ENCODE measurements at places on chromosomes 5 and 9.

- DNase-seq = no peak
Observed at GRCh38 chr9:126700296-126700695, 86.6 kb downstream of the LMX1B start.

DNA sequence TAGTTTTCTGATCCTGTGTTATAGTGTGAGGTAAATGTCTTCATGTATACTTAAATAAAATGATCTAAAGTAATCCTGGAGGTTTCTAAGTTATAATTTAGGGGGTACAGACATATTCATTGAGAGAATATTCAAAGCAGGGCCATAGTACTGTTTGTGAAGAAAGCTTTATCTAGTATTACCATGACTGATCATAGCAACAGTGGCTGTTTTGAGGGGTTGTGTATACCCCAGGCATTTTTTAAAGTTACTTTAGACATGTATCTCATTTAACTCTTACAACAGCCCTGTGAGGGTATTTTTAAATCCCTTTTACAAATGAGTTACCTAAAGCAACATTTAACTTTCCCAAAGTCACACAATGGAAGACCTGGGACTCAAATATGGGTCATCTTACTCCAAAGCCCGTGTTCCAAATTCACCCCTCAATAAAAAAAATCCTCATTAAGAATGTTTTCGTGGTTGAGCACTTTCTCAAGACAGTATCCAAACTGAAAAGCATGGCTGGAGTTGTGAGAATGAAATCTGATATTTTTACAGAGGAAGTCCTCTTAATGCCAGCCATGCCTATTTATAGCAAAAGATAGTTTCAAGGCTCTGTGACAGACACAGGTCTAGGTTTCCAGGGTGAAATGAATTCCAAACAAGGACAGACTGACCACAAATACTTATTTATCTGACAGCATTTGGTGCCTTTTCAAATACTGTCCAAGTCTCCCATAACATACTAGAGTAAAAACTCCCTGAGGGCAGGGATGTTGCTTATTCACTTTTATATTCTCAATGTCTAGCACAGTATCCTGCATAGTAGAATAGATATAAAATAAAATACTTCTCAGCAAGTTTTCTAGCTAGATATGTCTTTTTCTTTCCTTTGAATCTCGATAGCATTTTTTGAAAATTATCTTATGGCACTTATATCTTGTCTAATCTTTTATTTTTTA, 10.4 kb downstream of the STOM start:
- no peak for DNase-seq

- no peak for DNase-seq
Observed at GRCh38 chr9:79639354-79639753, 67.6 kb downstream of the TLE4 start.

GRCh38 chr5:73793911-73794310, 167.9 kb downstream of the ARHGEF28 start:
- no peak for DNase-seq

- no peak for DNase-seq
Observed at GRCh38 chr9:106324591-106325280, 538.2 kb upstream of the ZNF462 start.

DNA sequence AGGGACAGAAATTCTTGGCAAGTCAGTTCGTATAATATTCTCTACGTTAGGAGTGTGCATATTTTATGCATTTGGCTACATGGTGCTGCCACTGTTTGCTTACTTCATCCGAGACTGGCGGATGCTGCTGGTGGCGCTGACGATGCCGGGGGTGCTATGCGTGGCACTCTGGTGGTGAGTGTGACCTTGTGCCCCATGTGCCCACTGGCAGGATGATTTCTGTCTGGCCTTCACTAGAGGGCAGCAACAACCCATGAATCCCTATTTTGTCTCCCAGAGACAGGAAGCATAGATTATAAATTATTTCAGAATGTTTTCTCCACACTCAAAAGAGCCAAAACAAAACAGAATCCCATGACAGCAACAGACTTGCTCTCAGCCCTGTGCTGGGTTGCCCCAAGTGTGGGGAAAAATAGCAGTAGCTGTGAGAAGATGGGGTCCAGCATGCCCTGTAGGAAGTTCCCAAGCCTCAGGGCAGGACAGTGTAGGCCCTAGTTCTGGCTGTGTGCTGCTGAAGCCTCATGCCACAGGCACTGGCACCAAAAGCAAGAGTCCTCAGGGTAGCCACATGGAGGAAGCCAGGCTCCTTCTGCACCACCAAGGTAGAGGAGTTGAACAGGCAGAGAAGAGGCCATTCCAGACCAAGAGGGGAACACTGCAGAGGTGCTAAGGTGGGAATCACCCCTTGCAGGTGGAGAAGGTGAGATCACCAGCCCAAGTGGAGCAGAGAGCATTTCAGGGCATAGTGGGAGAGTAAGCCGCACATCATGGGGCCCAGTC, 16.0 kb downstream of the SLC22A5 start:
- peak; percentile 83 for DNase-seq

- no peak for DNase-seq
Observed at GRCh38 chr9:14485366-14485765, 171.4 kb upstream of the NFIB start.

GRCh38 chr9:134025606-134026541, 593 bp downstream of the BRD3OS start:
- peak; percentile 39 for DNase-seq

GRCh38 chr5:1220351-1220750, 4.8 kb upstream of the SLC6A18 start:
- no peak for DNase-seq

DNA sequence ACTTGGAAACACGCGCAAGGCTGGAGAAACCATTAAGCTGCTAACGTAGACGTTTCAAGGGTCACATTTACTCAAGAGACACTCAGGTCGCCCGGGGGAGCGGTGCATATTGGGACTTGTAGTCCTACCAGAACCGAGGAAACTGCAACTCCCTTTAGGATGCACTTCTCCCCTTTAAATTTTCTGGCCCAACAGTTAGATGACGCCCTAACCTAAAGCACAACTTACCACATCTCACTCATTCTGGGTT, 384 bp upstream of the DMXL1 start:
- DNase-seq = no peak

GRCh38 chr5:41408676-41409443, 101.5 kb downstream of the PLCXD3 start:
- DNase-seq = no peak

DNA sequence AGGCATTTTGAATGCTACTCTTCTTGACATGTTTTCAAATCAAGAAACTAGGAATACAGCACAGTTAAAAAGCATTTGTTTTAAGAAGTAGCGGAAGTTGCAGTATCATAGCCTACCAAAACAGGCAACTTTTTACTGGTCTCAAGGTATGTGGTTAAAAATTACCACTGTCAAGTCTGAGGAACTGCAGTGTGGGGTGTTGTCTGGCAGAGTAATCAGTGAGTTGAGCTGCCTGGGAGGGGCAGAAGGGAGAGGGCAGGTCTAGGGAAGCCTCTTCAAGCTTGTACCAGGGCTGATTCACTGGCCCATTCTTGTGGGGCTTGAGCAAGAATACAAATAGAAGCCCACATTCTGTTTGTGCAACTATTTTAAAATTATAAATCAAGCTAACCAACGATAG, 42.4 kb upstream of the SV2C start:
- no peak for DNase-seq

GRCh38 chr5:8396756-8397155, 527.8 kb downstream of the MTRR start:
- no peak for DNase-seq

DNA sequence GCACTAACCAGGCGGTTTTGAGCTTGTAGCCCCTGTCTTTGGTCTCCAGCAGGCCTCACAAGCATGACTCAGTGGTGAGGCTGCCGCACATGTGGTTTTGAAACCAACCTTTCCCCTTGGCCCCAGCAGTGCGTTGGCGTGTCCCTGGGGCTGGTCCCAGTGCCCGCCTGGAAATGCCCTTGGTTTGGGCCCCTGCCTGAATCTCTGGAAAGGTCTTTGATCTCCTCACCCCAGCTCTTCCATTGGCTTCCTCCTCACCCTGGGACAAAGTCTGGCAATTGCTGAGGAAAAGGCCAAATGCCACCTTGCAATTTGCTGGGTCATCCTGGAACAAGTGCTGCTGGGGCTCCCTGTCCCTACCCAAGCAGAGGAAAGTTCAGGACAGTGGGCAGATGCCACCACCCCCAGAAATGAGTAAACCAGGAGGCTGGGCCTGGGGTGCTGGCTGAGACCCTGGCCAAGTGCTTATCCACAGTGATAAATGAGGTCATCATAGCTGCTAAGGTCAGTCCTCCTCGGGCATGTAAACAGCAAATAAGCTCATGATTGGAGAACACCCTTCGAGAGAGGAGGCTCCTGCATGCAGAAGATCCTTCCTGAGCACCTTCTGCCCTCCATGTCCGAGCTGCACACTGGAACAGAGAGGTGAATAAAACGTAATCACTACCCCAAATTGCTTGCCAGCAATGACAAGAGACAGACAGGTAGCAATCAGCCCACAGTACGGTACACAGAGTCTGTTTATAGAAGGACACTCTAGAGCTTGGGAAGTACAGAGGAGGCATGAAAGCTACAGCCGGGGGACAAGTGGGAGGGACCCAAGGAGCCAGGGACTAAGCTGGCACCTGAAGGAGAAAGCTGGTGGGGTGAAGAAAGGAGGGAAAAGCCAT, 98.9 kb upstream of the CPEB4 start:
- DNase-seq = no peak

- DNase-seq = no peak
Observed at GRCh38 chr5:140588311-140589070, 23.9 kb downstream of the SLC35A4 start.

- no peak for DNase-seq
Observed at GRCh38 chr9:112750764-112751055, 150 bp downstream of the SNX30 start.

DNA sequence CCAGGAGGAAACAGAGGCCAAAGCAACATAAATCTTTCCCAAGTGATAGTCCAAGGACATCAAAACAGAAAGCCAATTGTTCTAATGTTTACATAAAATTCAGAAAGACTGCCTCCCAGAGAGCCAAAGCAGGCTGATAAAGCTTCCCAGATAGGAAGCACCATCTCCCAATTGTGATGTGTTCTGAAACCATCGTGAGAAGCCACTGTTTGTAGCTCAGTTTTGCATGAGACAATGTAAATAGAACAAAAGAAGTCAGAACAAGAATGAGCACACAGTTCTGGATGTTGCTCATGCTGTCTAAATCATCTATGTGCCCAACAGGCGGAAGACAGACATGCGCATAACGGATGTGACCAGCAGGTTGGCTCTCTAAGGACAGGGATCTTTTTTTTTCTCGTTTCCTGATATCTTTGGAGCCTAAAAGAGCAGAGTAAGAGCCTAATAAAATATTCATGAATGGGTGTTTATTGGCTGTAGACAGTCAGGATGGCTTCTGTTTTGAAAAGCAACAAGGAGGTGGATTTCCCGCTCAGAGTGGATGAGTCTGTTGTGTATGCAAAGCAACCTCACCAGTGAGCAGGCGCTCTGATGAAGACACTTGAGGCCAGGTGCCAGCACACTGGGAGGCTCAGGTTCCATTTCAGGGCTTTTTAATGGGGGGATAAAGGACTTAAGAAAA, 113.6 kb downstream of the GNA14 start:
- no peak for DNase-seq

- DNase-seq = no peak
Observed at GRCh38 chr9:38638881-38639576, 18.6 kb upstream of the ANKRD18A start.

DNA sequence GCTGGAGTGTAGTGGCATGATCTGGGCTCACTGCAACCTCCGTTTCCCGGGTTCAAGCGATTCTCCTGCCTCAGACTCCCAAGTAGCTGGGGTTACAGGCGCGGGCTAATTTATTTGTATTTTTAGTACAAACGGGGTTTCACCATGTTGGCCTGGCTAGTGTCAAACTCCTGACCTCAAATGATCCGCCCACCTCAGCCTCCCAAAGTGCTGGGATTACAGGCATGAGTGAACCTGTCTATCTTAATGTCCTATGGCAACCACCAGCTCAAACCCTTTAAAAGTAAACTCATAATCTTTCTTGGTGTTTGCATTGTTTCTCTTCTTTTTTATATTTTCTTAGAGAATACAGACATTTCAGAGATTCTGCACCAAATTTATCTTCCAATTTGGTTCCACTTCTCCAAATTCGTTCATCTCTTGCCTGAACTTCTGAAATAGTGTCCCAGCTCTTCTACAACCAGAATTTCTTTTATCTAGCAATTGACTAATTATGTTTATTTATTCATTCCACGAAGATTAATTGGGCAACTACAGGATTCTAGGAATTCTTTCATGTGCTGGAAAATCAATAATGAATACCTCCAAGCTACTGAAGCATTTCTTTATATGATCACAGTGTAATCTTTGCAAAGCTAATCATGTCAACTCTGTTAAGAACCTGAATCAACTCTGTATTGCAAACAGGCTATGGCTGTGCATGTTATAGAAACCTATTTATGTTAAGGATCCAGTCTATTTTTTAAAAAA, 60.0 kb upstream of the TYRP1 start:
- no peak for DNase-seq

DNA sequence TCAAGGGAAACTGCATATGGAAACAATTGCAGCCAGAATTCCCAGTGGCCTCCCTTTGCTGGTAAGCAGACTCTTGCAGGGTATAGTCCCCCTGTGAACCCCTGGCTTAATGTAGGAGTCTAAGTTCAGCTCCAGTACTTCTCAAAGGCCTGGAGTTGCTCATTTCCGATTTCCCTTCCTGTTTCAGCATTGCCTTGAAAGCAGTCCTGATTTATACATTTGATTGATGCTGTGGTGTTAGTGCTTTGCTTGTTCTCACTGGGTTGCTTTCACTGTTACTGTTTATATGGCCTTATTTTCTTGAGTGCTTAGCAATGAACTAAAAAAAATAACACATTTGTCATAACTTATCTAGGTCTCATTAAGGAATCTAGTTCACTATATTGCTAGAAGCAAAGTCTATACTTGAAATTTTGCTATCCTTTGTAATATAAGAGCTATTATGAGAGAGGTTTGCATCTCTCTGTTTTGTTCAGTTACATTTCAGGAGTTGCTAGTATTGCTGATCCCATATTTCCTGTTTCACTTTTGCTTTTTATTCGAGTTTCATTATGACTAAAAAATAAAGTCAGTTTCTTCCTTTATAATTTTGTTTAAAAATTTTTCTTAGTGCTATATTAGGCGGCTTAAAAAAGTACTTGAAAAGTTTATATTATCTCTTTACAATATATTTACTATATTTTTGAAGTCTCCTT, 122.4 kb upstream of the NMUR2 start:
- DNase-seq = no peak

DNA sequence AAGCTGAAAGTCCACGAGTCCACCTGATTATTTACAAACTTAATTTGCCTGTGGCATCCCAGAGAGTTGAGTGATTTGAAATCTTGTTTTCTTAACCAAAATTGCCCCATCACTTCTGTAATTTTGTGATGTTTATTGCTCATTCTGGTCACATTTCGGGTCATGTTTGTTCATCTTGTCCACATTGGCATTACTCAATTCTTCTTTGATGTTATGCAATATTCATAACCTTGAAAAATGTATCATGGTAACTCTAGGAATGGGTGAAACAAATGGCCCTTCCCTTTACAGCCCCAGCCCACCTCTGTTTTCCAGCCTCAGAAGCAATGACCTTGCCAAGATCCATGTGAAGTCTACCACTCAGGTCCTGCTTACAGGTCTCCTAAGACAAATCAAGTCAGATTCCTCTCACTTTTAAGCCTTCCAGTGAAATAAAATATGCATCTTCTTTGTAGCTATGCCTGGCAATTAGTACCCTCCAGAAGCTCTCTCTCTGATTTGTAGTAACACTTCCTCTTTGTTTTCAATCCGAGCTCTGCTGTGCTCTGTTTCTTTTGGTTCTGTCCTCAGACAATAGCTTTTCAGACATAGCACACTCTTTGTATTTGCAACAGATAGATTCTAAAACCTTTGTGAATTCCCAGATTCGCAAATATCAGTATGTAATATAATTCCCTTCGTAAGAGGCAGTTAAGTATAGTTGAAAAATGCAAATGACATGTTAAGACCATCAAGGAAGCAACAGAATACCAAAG, 330.3 kb upstream of the IRX1 start:
- DNase-seq = no peak
